DMS 273 treated with DMSO at 0.1 percent for 48 hours (cell line): ENCODE measurements at places on chromosomes 1 and 21.
A peak's percentile ranks its signal among the peaks of the same experiment; 100 is the strongest.

GRCh38 chr1:247332215-247332622, 552 bp upstream of the ZNF496 start:
- DNase-seq, result no peak

DNA sequence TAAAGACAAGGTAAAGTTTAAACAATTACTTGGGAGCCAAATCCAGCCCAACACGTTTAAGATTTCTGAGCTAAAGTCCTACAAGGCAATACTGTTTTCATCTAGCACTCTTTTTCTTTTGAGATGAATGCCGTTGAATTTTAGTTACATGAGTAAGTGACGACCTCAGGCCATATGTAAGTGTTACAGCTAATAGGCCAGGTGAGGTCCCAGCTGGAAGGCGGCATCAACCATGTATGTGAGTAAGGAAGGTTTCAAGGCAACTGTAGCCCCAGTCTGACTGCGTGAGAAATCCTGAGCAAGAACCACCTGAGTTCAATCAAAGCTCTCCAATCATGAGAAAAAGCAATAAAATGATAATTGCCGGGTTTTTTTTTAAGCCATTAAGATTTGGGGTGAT, 41.5 kb upstream of the EGLN1 start:
- DNase-seq, result no peak

DNA sequence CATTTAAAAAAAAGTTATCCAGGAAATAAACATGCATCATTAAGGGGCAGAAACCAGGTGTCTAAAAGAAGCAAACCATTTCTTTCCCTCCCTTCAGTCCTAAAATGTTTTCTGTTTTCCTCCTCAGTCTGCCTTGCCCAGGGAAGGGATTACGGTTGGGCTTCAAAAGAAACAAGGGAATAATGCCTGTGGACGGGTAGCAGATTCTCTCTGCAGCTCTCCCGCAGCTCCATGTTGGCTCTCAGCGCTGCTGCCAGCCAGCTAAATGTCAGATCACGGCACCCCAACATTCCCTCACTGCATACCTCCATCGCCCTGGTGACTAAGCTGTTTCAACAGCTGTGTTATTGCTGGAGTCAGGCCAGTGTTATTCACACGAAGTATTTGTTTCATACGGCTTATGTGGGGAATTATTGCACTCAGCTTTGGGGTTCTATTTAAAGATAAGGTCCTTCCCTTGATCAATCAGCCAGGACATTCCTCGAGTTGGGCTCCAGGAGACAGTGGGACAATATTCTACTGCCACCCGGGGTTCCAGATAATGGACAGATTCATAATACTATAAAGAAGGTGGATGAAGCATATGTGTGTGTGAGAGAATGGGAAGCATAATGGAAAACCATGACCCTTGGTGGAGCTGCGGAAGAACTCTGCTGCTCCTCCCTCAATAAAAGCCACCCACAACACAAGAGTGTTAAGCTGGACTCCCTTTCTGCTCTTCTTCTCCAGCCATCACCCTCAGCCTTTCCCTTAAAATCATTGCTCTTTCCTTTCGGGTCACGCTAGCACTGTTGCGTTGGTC, 58.2 kb downstream of the WLS start:
- DNase-seq, result peak; percentile 3

- no peak for DNase-seq
Measured at GRCh38 chr1:194039578-194039977, 853.2 kb upstream of the B3GALT2 start.

DNA sequence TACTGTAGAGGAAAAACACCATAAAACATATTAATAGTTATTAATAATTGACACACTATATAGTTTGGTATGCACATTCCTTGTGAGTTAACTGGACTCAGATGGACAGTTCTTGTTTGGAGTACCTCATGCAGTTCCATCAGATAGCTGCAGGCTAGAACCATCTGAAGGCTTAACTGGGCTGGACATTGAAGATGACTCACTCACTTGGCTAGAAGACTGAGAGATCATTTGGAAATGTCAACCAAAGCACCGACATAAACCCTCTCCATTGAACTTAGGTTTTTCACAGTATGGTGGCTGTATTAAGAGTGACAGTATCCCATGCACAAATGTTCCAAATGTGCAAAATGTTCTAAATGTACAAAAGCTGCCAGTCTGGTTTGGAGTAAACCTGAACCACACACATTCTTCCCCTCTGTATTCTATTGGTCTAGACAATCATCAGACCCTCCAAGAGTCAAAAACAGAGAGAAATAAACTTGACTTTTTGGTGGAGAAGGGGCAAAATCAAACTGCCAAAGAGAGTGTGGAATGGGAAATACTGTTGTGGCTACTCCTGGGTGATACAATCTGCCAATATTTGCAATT, 708.4 kb downstream of the KCNT2 start:
- no peak for DNase-seq

DNA sequence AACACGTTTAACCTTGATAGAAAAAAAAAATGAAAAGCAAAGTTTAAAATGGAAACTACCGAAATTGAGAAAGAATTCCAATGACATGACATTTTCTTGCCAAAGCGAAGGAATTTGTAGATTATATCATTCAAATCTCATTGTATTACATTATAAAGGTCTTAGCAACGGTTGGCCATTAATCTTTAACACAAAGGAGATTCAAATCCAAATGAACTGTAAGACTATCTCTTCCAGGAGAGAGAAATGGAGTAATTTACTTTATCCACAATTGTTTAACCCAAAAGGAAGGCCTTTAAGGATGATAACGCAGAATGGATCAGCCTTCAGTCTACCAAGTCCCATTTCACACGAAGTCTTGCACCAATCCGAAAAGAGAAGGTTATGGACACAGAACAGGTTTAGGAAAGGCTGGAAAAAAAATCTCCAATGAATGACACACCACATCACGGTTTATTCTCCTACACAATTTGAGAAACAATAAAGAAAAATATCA, 1.5 kb downstream of the ENAH start:
- no peak for DNase-seq

GRCh38 chr1:176183618-176184017, 23.5 kb downstream of the COP1 start:
- no peak for DNase-seq

- no peak for DNase-seq
Measured at GRCh38 chr1:46699666-46700065, 19.2 kb downstream of the EFCAB14 start.
